ENCODE measurements at places on chromosomes 3 and 15.

- DNase-seq = no peak
Observed at GRCh38 chr3:190281308-190282051, 40.8 kb downstream of the CLDN1 start.

DNA sequence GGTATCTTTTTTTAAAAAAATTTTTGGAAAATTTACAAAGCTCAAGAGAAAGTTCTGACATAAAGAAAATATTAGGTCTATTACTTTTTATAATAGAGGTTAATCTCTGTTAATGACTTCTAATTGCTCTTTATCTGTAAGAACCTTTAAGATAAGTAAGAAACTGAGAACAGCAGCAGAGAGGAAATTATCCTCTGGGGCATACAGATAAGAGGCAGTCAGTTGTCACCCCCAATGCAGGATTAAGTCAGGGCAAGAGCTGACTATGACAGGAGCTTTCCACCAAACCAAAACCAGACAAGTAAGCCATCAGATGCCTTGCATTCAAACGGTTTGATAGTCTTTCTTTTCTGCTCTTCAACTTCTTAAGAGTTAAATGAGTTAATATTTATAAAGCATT is 149.0 kb downstream of the GSK3B start:
- no peak for DNase-seq

- DNase-seq = no peak
Observed at GRCh38 chr3:111796566-111796965, 62.5 kb upstream of the PHLDB2 start.

DNA sequence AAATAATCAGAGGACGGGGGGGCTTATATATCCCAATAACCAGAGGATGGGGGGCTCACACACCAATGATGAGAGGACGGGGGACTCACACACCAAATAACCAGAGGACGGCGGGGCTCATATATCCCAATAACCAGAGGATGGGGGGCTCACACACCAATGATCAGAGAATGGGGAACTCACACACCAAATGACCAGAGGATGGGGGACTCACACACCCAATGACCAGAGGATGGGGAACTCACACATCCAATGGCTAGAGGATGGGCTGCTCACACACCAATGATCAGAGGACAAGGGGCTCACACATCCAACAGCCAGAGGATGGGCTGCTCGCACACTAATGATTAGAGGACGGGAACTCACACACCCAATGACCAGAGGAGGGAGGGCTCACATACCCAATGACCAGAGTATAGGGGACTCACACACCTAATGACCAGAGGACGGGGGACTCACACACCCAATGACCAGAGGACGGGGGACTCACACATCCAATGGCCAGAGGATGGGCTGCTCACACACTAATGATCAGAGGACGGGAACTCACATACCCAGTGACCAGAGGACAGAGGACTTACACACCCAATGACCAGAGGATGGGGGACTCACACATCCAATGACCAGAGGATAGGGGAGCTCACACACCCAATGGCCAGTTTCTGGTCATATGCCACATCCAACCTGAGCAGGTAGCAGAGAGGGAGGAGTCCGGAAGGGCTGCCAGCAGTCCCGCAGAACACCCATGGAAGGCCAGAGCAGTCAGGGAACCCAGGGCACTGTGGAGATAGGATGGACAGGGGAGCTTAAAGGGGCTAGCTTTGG is 10.6 kb downstream of the RAB6B start:
- DNase-seq = no peak

GRCh38 chr15:84654689-84655453 is 788 bp upstream of the WDR73 start:
- DNase-seq = peak; percentile 51

DNA sequence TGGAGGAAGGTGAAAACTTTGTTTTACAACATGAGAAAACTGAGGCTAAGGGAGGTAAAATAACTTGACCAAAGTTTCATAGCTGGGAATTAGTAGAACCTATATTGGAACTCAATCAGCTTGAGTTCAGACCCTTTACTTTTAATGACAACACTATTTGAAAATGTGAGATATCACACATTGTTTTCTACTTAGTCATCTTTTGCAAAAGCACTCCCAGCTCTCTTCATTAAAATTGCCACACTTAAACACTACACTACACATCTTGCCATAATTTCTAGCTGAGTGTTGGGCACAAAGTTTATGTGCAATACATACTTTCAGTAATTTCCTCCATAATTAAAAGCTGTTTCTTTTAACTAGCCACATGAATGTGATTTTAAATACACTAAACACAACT is 230.4 kb upstream of the DCBLD2 start:
- DNase-seq = no peak

GRCh38 chr3:187063286-187064121 is 75.8 kb downstream of the RPL39L start:
- no peak for DNase-seq

DNA sequence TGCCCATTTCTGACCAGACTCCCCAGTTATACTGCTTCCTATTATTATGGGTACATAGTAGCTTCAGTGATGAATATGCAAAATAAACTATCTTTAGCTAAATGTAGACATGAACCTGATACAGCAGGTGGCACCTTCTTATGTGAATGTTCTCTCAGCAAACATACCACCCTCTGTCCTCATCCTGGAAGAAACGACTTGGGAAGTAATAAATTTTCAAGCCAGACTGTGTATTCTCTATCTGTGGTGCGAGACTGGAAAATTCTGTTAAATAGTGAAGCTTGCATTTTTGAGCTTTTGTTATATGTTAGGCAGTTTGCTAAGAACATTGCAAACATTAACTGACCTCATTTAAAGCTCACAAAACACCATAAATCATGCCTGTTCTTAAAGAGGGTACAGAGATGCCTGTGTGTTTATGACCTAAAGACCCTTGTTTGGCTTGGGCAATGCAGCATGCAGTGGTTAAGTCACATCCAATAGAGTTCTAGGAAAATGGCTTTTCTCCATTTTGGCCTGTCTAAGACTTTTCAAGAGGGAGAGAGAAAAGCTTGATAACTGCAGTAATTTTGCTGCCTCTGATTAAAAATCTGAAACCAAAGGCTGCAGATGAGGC is 287.1 kb downstream of the NEK10 start:
- DNase-seq = no peak

DNA sequence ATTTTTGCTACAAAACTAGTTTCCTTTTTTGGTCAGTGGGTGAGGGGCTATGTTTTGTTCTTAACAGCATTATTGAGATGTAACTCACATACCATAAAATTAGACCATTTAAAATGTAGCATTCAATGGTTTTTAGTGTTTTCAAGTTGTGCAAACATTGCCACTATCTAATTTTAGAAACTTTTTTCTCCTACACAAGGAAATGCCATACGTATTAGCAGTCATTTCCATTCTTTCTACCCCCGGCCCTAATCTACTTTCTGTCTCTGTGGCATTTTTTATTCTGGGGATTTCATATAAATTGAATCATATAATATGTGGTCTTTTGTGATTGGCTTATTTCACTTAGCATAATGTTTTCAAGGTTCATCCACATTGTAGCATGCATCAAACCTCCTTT is 55.0 kb upstream of the TIPARP start:
- no peak for DNase-seq

All from NCI-H2081 treated with DMSO at 0.1 percent for 48 hours (cell line).